MM.1S (cell line): ENCODE measurements at places on chromosomes 4 and X.

DNA sequence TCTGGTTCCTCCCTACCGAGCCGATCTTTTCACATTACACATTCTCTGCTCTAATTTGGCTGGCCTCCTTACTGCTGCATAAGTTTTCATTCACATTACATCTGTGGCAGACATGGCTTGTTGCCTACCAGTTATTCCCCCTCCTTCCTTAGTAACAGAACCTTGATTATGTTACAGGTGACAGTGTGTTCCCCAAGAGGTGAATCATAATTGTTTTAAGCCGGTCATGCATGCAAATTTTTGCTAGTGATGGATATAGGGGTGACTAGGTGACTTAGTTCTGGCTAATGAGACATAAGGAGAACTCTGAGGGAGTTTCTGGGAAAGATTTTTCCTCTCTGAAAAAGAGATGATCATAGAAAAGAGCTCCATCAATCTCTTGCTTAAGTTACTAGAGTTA lies 8.4 kb upstream of the LAMP2 start:
- DNase-seq, result no peak

- no peak for DNase-seq
Observed at GRCh38 chrX:87310780-87311179, 206.8 kb upstream of the KLHL4 start.

- DNase-seq, result no peak
Observed at GRCh38 chrX:51759055-51759839, 16.0 kb downstream of the GSPT2 start.

DNA sequence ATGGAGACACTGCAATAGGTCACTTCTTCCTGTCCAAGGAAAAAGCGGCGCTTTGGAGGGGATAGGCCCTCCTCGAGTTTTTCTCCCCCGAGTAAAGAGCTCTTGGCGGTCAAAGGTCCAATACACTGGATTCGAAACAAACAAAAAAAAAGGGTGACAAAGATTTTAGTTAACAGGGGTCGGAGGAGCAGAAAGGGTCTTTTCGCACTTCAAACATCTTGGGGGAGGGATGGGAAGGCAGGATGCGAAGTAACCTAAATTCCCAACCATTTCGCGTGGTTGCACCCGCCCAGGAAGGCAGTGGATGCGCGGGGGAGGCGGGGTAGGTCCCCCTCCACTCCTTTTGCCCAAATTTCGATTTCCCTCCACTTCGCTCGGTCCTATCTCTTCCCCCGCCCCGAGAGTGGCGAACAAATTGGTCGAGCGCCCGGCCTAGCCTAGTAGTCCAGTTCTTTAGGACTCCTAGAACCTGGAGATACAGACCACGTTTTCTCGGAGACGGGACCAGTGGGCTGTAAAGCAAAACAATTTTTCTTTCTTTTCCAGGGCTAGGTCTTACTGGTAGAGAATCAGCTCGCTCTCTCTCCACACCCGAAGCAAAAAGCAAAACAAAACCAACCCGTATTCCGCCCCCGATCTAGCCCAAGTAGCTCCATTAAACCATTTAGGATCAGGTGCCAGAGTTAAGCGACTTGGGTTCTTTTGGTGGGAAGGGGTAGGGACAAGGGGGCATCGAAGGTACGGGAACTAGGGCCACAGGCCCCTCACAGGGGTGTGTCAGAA lies 2.0 kb upstream of the STAG2 start:
- DNase-seq, result peak; percentile 15

DNA sequence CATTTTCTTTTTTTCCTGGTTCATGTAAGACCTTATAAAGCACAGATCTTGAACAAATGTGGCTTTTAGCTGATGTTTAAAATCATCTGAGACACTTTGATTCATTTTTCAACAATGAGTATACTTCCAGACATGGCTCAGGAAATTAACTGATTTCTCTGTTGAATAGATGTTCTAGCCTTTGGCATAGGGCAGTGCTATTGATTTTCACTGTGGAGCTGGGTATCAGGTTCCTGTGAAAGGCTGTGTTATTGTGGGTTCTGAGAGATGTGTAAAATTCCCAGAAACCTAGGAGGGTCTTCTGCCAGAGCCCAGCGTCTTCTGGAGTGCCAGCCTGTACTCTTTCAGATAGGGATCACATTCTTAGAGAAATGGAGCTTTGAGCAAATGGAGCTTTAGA lies 278.9 kb downstream of the EPHA5 start:
- DNase-seq, result no peak

DNA sequence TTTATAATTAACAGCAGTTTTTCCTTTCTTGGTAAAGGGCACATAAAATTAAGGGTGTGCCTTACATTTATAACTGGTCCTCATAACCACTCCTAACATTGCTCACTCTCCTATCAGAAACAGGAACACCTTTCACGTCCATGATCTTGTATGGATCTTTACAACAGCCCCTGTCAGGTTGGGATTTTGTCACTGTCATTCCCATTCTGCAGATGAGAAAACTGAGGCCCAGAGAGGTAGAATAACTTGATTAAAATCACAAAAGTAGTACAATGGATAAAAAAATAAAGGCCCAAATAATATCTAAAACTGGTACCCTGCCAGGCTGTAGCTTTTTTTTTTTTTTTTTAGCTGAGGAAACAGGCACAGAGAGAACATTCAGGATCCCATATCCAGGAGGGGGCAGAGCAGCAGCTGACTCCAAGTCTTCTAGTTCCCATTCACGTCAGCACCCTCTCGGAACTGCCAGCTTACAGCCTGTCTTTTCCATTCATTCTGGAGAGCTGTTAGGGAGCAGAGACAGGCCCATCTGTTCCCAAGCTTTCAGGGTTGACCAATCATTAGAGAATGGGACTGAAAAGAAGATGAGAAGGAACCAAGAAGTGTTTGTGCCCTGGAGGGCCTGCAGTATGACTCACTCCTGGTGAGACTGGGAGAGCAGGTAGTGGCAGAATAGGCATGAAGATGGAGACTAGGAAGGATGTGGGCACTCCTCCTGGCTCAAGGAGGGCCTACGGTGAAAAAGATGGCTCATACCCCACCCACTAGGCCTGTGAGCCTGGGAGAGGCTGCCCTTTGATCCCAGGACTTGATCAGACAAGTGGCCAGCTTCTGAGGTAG lies 7.3 kb downstream of the SUV39H1 start:
- DNase-seq, result no peak

GRCh38 chrX:147779173-147779572 lies 132.5 kb upstream of the FMR1 start:
- no peak for DNase-seq

GRCh38 chr4:87838890-87839591 lies 6.3 kb downstream of the MEPE start:
- peak; percentile 29 for DNase-seq

- peak; percentile 71 for DNase-seq
Observed at GRCh38 chr4:20037745-20038144, 214.0 kb upstream of the SLIT2 start.

DNA sequence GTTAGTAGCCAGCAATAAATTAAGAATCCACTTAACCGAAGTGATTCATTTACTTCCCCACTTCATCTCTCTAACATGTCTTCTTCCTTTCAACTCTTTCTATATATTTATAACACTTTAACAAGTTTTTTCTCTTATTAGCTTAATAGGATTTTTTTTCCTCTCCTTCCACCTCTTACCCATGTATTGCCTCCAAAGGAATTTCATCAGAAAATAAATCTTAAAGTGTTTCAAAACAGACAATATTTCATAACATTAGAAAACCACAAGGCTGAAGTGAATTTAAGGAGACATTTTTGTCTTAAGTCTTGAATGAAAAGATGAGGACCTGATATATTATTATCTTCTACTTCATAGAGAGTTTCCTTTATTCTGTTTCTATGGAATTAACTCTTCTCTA lies 101.5 kb downstream of the PDGFC start:
- DNase-seq, result no peak

DNA sequence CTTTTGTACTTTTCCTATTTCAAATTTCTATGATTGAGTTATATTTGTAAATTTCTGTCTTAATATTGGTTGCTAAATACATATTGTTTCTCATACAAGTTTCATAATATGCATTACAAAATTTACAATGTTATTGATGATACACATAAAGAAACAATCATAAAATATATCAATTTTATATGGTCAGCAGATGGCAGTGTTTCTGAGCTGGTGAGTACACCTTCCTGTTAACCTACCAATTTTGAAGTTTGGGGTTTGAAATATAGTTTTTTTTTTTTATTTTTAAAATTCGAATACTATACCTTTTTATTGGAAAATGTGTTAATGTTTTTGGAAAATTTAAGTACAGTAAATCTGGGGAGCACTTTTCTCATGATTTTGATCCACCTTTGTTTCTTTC lies 1953.1 kb upstream of the ADGRL3 start:
- DNase-seq, result peak; percentile 27

DNA sequence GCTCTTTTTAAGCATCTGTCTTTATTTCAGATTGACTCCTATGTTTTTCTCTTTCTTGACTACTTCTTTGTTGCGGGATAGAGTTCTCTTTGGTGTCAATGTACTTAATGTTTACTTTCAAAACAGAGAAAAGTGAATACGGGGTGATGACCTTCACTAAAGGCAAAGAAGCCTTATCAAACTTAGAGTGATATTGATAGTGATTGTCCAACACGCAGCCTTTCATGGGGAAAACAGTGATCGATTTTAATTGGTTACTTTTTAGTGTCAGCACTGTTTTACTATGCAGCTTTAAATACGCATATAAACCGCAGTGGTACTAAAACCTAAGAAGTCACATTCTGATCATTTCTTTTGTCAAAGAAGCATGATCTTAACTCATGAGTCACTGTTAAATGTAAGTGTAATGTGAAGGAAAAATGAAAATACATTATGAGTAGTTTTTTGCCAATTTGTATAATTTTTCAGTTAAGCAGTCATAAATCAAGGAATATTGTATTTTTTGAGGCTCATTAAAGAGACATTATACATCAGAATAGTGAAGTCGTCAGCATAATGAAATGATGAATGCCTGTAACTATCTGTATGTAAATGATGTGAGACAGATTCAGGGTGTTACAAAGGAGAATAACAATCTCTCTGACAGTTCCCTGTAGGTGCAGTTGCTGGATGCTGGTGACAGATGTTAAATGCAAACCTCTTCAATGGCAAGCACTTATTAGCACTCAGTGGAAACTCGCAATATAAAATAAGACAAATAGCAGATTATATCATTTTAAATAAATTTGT lies 2082.8 kb upstream of the TENM3 start:
- DNase-seq, result no peak

- DNase-seq, result no peak
Observed at GRCh38 chr4:8073206-8073863, 85.3 kb downstream of the ABLIM2 start.

DNA sequence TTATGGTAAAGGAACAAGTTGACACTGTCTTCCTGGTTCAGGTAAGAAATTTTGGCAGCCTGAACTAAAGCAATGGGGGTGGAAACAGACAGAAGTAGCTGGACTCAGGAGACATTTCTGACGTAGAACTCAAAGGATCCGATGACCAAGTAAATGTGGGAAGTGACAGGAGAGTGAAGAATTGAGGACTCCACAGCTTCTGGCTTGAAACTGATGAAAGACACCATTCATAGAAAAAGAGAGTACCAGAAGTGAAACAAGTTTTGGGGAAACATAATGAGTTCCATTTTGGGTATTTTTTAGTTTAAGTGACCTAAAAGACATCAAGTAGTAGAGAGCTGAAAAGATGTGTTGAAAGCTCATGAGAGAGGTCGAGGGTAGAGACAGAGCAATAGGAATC lies 5.7 kb downstream of the FAM120C start:
- DNase-seq, result no peak

GRCh38 chr4:185004562-185005218 lies 13.6 kb upstream of the HELT start:
- no peak for DNase-seq

- no peak for DNase-seq
Observed at GRCh38 chrX:74779175-74779574, 146.1 kb downstream of the NEXMIF start.

- DNase-seq, result no peak
Observed at GRCh38 chrX:63513825-63514568, 162.9 kb upstream of the SPIN4 start.

DNA sequence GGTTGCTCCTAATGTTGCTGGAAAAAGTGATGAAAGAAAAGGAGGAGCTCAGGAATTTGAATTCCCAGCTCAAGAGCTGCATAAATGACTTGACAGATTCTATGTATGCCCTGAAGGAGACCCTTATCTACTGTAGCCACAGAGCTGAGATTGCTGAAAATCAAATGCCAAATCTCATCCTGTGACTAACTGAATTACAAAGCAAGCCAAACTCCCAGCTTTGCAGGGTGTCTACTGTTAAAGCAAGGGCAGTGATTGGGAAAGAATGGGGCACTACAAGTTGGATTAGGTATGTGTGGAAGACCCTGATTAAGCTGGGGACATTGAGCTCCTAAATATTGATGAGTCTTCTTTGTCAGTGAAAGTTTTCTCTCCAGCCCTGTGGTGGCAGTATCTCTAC lies 20.8 kb upstream of the SMIM9 start:
- no peak for DNase-seq

DNA sequence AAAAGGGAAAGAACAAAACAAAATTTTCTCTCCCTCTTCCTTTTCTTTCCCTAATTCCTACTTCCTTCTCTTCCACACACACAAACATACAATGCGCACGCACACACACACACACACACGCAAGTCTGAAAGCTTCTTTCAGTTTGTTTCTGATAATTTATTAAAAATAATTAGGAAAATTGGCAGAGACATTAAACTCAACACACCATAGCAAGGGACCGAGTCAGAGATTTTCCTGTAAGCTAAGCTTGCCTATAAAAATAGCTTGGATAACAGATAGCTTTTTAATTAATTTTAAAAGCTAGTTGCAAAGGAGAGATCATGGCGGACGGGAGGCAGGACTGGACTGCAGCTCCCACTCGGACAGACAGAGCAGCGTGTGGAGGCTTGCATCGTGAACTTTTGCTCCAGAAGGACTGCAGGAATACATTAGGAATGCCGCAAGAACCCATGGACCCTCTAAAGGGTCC lies 92.6 kb upstream of the MAPK10 start:
- DNase-seq, result no peak

- peak; percentile 40 for DNase-seq
Observed at GRCh38 chrX:137926090-137926489, 360.2 kb downstream of the ZIC3 start.
